ENCODE measurements at places on chromosomes 6 and 20. TPM values are rescaled to one million over a fixed set of nuclear protein-coding genes. Genes with fewer than 3 reads are reported as not detected.
A peak's percentile ranks its signal among the peaks of the same experiment; 100 is the strongest.

DNA sequence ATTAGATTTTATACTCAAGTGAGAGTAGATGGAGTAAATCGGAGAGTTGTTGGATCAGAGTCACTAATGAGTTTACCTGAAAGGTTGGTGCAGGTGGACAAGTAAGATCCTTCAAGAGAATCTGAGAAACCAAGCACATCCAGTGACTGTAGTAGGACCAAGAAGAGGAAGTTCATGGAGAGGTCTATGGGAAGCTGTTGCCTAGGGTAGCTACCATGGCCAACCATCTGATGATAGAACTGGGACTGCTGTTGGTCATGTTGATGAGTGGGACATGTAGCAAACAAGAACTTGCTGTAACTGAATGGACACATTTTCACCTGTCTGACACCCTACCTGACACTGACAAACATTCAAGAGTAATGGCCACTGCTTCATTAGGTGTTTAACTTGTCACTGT is 11.3 kb upstream of the ADGB start:
- H3K4me1 ChIP-seq: no peaks in the 10 kb centered on the region
- H3K36me3 ChIP-seq: no peaks in the 10 kb centered on the region
- DNase-seq: no peak
- no peak overlapping the region for H3K27ac ChIP-seq

- no peak for DNase-seq
- no peaks in the 10 kb centered on the region for H3K36me3 ChIP-seq
- peaks cover 48% of the 10 kb centered on the region for H3K4me1 ChIP-seq
- no peak overlapping the region for H3K4me3 ChIP-seq
- peaks cover 100% of the 10 kb centered on the region for H3K27me3 ChIP-seq
These were observed 29.2 kb downstream of the TFAP2A start for GRCh38 chr6:10385524-10386132.

DNA sequence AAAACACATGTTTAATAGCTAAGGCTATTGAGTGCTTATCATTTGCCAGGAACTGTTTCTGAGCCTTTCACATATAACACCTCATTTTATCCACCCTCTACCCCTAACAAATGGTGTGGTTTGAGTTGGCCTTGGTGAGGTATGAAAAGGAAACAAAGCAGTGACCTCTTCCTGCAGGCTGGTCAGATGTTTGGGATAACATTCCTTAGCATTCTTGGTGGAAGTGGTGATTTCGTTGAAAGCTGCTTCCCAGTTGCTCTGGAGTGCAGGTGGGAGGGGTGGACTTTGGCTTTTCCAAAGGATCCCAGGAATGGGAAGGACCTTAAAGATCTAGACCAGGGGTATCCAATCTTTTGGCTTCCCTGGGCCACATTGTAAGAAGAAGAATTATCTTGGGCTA is 41.3 kb downstream of the CARMIL1 start:
- no peak overlapping the region for H3K4me3 ChIP-seq
- peaks cover 10% of the 10 kb centered on the region for H3K4me1 ChIP-seq

GRCh38 chr6:156984178-156984738 is 207.1 kb downstream of the ARID1B start:
- H3K27ac ChIP-seq: no peak overlapping the region
- no peak overlapping the region for H3K4me3 ChIP-seq
- H3K4me1 ChIP-seq: peaks cover 7% of the 10 kb centered on the region
- H3K36me3 ChIP-seq: no peaks in the 10 kb centered on the region
- no peak for DNase-seq

DNA sequence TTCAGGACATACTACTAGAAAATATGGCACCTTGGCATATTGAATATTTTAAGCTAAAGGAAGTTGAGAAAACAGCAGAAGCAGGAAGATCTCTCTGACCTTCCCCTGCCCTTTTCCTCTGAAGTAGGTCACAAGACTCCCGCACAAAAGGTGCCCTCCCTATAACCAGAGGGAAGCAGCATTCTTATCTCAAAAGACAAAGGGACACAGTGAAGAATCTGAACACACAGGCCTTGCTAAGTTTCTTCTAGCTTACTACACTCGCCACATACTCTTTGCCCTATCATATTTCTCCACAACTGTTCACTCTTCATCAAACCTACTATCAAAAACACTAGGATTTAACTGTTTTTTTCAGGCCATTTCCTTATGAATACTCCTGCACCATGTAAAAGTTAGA is 151.2 kb downstream of the ELOVL4 start:
- no peak for DNase-seq
- H3K27ac ChIP-seq: no peak overlapping the region
- no peaks in the 10 kb centered on the region for H3K36me3 ChIP-seq
- H3K4me3 ChIP-seq: no peak overlapping the region
- H3K4me1 ChIP-seq: no peaks in the 10 kb centered on the region

DNA sequence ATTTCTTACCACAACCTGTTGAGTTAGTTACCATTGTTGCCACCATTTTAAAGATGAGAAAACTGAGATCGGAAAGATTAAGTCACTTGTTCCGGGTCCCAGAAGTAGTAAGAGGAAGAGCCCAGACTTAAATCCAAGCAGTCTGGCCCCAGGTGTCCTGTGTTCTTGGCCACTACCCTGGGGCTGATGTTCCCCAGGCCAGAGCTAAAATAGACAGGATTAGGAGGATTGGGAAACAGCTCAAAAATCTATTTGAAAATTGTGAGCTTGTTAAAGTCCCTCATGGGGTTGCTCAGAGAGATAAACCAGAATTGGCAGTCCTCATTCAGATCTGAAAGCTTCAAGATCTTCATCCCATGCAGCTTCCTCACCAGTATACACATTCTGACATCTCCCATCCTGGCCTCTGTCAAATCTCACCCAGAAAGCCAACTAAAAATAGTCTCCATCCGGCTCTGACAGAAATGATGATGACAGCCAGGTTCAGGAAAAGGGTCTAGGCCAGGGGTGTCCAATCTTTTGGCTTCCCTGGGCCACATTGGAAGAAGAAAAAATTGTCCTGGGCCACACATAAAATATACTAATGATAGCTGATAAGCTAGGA is 62.0 kb downstream of the GFOD1 start:
- DNase-seq: no peak
- peaks cover 35% of the 10 kb centered on the region for H3K4me1 ChIP-seq
- H3K27me3 ChIP-seq: no peaks in the 10 kb centered on the region

GRCh38 chr6:160756871-160757270 is 54.8 kb downstream of the PLG start:
- H3K4me1 ChIP-seq: no peaks in the 10 kb centered on the region
- no peak for DNase-seq
- H3K27me3 ChIP-seq: no peaks in the 10 kb centered on the region
- no peaks in the 10 kb centered on the region for H3K36me3 ChIP-seq
- no peak overlapping the region for H3K4me3 ChIP-seq

DNA sequence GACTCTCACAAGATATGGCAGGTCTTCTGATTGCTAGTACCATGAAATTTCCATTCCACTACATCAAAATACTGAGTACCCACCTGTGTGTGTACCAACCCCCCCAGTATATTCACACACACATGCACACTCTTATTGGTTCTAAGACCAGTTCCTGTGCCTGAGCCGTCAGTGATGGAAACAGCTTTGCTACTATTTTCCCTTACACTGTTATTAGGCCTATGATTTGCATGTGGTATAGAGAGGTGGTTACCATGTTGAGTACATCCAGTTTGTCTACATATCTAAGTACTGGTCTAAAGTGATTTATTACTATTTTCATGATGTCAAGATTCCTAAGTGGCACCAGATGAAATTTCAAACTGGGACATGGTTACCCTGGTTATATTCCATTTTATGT is 459.9 kb downstream of the BCKDHB start:
- no peak for DNase-seq
- H3K27ac ChIP-seq: no peak overlapping the region
- no peaks in the 10 kb centered on the region for H3K36me3 ChIP-seq

GRCh38 chr6:113077794-113078193 is 730.7 kb downstream of the RFPL4B start:
- H3K36me3 ChIP-seq: no peaks in the 10 kb centered on the region
- H3K4me1 ChIP-seq: no peaks in the 10 kb centered on the region
- no peaks in the 10 kb centered on the region for H3K27me3 ChIP-seq
- no peak overlapping the region for H3K27ac ChIP-seq
- H3K4me3 ChIP-seq: no peak overlapping the region
- DNase-seq: no peak

GRCh38 chr20:43416591-43417228 is 41.0 kb upstream of the SRSF6 start:
- no peaks in the 10 kb centered on the region for H3K36me3 ChIP-seq
- no peak overlapping the region for H3K27ac ChIP-seq
- H3K27me3 ChIP-seq: no peaks in the 10 kb centered on the region
- H3K4me3 ChIP-seq: no peak overlapping the region

GRCh38 chr6:155187994-155188706 is 75.7 kb upstream of the CLDN20 start:
- H3K27me3 ChIP-seq: no peaks in the 10 kb centered on the region
- H3K4me1 ChIP-seq: peaks cover 8% of the 10 kb centered on the region

- DNase-seq: no peak
- peaks cover 9% of the 10 kb centered on the region for H3K36me3 ChIP-seq
- H3K27me3 ChIP-seq: no peaks in the 10 kb centered on the region
- H3K4me1 ChIP-seq: peaks cover 30% of the 10 kb centered on the region
These were observed 1.7 kb downstream of the SDCBP2 start for GRCh38 chr20:1327241-1327653.

DNA sequence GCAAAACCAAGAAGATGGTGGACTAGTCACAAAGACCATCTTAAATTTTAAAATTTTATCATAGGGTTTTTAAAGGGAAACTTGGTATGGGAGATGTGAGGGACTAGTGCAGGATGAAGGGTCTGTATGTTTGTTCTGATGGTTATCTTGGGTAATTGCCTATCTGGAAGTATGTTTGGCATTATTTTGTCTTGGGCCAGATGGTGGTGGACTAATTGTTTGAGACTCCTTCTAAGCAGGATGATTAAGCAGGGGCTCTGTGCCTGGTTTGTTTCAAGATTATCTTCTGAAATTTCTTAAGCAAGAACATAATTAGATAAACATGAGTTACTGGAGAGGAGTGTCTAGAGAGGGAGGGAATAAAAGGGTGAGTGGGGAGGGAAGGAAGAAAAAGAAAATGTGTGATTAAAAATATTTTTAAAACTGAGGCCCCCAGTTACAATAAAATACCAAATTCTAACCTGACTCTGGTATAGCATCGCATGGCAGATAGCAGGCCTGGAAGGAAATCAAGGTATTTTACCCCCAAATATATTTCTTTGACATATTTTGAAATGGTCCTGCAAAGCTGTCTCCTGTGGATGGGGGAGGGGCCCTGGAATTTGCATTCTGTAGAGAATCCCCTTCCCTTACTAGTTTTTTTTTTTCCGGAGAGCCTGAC is 49.9 kb upstream of the FAM184A start:
- H3K4me1 ChIP-seq: no peaks in the 10 kb centered on the region
- no peaks in the 10 kb centered on the region for H3K27me3 ChIP-seq
- no peak for DNase-seq
- no peak overlapping the region for H3K27ac ChIP-seq

- no peaks in the 10 kb centered on the region for H3K27me3 ChIP-seq
- no peaks in the 10 kb centered on the region for H3K4me1 ChIP-seq
- no peak for DNase-seq
- H3K27ac ChIP-seq: no peak overlapping the region
- no peaks in the 10 kb centered on the region for H3K36me3 ChIP-seq
These were observed 81.7 kb downstream of the PREP start for GRCh38 chr6:105321207-105321606.

GRCh38 chr6:14320332-14320731 is 202.8 kb downstream of the CD83 start:
- peaks cover 39% of the 10 kb centered on the region for H3K4me1 ChIP-seq
- H3K4me3 ChIP-seq: no peak overlapping the region
- peak overlapping the region; percentile 70 for H3K27ac ChIP-seq

- no peaks in the 10 kb centered on the region for H3K4me1 ChIP-seq
- H3K36me3 ChIP-seq: no peaks in the 10 kb centered on the region
- H3K27ac ChIP-seq: no peak overlapping the region
- H3K27me3 ChIP-seq: peaks cover 14% of the 10 kb centered on the region
- H3K4me3 ChIP-seq: no peak overlapping the region
These were observed 1.8 kb downstream of the HLA-DQB2 start for GRCh38 chr6:32761548-32761947.

DNA sequence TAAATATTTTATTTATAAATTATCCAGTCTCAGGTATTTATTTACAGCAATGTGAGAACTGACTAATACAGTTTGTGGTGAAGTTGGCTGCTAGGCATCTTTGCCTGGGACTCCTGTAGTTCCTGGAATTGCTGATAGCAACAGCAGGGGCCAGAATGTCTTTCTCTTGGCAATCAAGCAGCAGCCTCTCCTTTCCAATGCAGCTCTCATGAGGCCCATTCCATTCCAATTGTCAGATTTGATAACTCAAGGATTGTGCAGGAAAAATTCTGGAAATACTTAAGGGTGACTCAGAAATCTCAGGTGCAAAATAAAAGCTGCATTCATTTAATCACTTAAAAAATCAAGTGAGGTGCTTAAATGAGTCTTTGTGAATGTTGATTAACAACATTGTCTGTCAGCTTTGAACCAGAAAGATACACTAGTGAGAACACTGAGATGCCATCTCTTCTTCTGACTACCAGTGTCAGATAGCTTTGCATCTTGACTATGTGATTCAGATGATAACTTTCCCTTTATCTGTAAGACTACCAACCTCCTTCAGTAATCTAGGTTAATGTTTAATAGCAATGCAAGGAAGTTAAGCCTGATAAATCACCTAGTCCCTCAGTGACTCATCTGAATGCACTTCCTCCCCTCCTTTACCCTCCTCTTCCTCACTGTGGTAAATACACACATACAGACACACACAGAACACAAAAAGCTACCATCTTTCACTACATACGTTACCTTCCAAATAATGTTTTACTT is 32.1 kb upstream of the COL21A1 start:
- DNase-seq: no peak
- no peak overlapping the region for H3K4me3 ChIP-seq
- H3K27ac ChIP-seq: no peak overlapping the region
- no peaks in the 10 kb centered on the region for H3K4me1 ChIP-seq

OGFRL1 gene
- 94.5 TPM for total RNA-seq

COL11A2 gene
- total RNA-seq: 2.8 TPM

SLC22A3 gene
- total RNA-seq: 16.5 TPM

ACSS1 gene
- total RNA-seq: 37.3 TPM

TNFRSF6B gene
- total RNA-seq: 3.1 TPM

PTPRT gene
- 30.8 TPM for total RNA-seq
